ENCODE measurements at places on chromosomes 16 and 17.
A peak's percentile ranks its signal among the peaks of the same experiment; 100 is the strongest.

GRCh38 chr16:87778476-87778829 is 12.7 kb upstream of the KLHDC4 start:
- no peak for DNase-seq

GRCh38 chr17:75319904-75320691 is 30.9 kb upstream of the SLC25A19 start:
- DNase-seq, result no peak

DNA sequence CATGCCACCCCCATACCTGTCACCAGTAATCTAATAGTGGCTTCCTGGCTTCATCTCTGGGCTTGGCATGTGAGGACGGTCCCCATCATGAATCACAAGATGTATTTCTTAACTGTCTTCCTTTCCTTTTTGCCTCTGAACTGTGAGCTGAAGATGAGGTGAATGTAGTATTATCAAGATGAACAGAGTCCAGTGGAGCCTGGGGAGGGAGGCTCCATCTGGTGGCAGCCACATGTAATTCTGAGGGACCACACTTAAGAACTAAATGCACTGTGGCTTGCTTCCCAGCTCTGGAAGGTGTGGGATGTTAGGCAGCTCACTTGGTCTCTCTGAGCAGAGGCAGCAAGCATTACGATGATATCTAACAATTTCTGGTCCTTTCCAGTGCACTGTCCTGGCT is 354.9 kb upstream of the ASIC2 start:
- DNase-seq, result peak; percentile 21

DNA sequence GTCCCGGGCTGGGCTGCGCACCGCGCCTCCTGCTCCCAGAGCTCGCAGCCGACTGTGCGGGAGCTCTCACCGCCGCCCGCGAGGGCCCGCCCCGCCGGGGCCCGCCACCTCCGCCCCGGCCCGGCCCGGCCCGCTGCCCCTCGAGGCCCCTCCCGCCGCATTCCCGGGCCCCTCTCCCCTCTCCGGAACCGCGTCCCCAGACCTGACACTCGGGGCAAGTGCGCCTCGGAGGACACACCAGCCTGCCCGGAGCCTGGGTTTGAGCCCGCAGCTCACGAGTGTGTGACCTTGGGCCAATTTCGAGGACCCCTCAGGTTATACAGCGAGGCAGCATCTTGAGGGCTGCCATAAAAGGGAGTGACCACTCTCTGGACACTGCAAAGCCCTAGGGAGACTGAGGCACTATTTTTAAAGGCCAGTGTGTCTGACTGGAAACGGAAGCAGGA is 2.0 kb upstream of the GRIN2C start:
- no peak for DNase-seq

DNA sequence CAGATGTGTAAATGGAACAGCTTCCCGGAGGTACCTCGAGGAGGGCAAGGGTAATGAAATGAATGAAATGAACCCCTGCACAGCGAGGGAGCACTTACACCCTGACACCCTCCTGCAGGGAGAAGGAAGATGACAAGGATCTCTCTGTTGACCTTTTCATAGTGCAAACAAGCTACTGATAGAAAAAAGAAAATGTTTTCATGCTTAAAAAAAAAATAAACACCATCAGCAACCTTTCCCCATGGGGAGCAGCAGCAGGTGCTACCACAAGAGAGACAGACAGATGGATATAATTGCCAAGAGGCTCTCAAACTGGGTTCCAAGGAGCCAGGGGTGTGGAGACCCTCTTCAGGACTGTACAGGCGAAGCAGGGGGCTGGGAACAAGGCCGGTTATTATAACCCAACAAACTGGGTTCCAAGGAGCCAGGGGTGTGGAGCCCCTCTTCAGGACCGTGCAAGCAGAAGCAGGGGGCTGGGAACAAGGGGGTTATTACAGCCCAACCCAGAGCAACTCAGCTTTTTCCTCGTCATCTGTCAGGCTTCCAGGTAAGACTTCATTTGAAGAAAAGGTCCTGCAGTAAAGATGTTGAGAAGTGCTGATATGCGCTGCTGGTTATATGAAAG is 718 bp upstream of the RPH3AL start:
- DNase-seq, result no peak

All from OCI-M1 (cell line).